RWPE2 (cell line): ENCODE measurements at places on chromosomes 3 and 15.

DNA sequence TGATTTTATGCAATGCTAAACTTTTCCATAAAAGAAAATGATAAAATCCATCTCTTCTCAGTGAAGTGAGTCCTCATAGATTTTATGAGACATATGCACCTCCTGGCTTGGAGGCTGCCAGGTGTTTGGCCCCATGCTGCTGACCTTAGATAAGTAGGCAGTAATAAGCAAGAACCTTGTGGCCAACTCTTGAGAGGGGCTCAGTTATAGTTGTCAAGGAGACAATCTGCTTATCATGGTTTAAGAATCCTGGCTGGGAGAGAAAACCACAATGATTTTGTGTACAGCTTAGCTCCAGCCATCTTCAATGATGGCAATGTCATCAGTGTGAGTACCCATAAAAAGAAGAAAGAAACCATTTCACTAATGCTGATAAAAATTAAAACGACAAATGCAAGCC is 252.1 kb downstream of the CPNE4 start:
- no peak for DNase-seq

GRCh38 chr3:175564363-175564762 is 705.2 kb downstream of the NAALADL2 start:
- no peak for DNase-seq

DNA sequence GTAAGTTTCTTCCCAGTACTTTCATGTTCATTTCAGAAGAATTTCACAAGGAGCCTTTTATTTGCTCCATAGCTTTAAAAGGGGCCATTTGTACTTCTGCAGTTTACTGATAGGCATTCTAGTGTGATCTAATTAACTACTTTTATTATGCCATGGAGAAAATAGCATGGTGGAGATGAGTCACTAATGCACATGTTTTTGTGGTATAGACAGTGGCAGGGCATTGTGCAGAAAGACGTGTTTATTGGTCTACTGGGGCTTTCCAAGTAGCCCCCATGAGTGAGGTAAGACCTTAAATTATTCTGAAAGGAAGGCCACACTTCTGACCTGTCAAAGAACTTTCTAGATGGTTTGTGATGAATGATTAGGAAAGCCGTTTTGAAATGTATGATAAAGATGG is 810.0 kb upstream of the NR2F2 start:
- DNase-seq: no peak

- DNase-seq: no peak
Observed at GRCh38 chr3:71131375-71132314, 451.9 kb downstream of the FOXP1 start.

DNA sequence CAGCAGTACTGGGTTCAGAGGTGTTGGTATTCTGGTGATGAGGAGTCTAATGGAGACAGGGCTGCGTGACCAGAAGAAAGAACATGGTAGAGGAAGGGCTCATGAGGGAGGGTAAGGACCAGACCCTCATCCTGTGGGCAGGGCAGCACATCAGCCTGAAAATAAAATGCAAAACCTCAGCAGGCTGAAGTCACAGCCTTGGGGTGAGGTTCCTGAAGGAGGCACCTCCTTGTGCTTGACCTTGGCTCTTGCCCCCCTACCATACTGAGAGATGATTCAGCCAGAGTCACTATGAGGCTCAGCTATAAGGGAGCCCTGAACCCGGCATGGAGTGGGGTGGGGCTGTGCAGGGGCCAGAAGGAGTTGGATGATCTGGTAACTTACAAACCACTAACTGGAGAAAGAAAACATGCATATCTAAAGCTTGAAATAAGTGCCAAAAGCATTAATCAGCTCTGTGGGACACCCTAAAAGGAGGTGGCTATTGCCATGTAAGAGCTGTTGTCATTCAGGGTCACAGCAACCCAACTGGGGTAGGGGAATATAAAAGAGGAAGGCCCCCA is 60.2 kb downstream of the CORO2B start:
- no peak for DNase-seq

DNA sequence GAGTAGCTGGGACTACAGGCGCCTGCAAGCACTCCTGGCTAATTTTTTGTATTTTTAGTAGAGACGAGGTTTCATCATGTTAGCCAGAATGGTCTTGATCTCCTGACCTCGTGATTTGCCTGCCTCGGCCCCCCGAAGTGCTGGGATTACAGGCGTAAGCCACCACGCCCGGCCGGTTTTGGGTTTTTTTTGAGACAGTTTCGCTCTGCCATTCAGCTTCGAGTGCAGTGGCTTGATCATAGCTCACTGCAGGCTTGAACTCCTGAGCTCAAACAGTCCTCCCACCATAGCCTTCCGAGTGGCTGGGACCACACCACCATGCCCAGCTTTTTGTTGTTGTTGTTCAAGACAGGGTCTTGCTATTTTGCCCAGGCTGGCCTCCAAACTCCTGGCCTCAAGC is 16.0 kb upstream of the SCAP start:
- DNase-seq: no peak

- DNase-seq: no peak
Observed at GRCh38 chr15:44034933-44035624, 160.0 kb downstream of the FRMD5 start.
